ENCODE measurements at places on chromosomes 11 and 22.

- peak overlapping the region; percentile 3 for H3K27ac ChIP-seq
- peaks cover 3% of the 10 kb centered on the region for H3K36me3 ChIP-seq
- peak overlapping the region; percentile 55 for H3K4me3 ChIP-seq
- H3K4me1 ChIP-seq, result peaks cover 16% of the 10 kb centered on the region
- no peaks in the 10 kb centered on the region for H3K27me3 ChIP-seq
Observed at GRCh38 chr22:17476838-17477237, 86.5 kb upstream of the SLC25A18 start.

DNA sequence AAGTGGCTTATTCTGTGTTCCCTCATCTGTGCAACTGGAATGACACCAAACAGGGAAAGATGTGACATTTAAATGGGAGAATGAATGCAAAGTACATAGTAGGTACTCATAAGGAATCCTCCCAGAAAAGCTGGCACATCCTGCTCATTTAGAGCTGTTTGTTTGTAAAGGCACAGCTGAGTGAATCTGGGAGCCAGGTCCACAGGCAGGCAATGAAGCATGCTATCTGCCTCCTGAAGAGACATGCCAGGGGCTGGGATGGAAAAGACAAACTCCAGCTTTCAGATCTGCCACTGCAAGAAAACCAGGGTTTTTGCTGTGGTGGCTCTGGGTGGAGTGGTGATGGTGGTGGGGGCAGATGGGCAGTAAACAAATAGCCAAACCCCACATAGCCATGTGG, 150.1 kb downstream of the TENM4 start:
- peaks cover 7% of the 10 kb centered on the region for H3K36me3 ChIP-seq
- no peak for DNase-seq
- H3K4me3 ChIP-seq, result no peak overlapping the region
- H3K27me3 ChIP-seq, result no peaks in the 10 kb centered on the region
- no peak overlapping the region for H3K27ac ChIP-seq

DNA sequence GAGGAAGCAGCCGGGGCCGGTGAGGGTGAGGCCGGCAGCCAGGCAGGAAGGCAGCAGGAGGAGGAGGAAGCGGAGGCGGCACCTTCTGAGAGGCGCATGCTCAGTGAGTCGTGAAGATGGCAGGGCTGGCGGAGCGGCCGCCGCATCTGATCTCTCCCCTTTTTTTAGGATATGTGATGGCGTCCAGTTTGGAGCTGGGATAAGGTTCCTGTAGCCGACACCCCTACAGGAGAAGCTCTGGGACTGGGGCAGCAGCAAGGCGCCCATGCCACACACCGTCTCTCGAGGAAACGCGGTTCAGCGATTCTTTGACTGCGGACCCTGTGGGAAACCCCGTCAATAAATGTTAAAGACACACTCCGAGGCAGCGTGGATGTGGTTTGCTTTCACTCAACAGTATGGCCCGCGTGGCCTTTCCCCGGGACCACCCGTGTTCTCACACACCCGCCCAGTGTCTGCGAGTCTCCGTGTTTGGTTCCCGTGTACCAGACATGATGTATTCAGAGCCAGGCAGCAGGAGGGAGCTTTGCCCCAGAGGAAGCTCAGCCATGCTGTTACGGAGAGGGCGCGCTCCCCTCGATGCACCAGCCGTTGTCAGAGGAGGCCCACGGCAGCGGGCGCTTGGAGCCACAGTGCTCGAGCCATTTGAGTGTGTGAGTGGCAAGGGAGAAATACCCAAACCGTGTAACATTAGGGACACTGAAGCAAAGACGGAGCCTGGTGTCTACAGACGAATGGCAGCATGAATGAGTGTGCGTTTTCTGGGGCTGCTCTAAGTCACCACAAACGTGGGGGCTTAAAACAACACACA, 27.7 kb upstream of the PARVB start:
- no peak overlapping the region for H3K4me3 ChIP-seq
- H3K27me3 ChIP-seq, result no peaks in the 10 kb centered on the region
- H3K27ac ChIP-seq, result no peak overlapping the region
- H3K4me1 ChIP-seq, result peaks cover 7% of the 10 kb centered on the region
- DNase-seq, result no peak
- H3K36me3 ChIP-seq, result peaks cover 47% of the 10 kb centered on the region

DNA sequence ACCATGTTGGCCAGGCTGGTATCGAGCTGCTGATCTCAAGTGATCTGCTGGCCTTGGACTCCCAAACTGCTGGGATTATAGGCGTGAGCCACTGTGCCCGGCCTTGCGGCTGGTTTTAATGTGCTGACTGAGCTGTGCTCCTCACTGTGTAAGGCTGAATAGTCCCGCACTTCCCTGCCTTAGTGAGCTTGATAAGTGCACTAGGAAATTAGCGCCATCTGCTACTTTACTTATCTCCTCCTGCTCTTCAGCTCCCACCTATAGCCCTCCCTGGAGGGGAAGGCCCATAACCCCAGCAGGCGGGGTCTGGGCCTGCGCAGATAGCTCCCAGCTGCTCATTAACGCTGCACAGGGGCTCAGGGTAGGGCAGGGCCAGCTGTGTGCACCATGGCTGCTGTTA, 49.4 kb downstream of the CLMP start:
- no peaks in the 10 kb centered on the region for H3K36me3 ChIP-seq
- H3K4me1 ChIP-seq, result peaks cover 7% of the 10 kb centered on the region
- H3K27ac ChIP-seq, result no peak overlapping the region
- DNase-seq, result no peak
- no peak overlapping the region for H3K4me3 ChIP-seq

DNA sequence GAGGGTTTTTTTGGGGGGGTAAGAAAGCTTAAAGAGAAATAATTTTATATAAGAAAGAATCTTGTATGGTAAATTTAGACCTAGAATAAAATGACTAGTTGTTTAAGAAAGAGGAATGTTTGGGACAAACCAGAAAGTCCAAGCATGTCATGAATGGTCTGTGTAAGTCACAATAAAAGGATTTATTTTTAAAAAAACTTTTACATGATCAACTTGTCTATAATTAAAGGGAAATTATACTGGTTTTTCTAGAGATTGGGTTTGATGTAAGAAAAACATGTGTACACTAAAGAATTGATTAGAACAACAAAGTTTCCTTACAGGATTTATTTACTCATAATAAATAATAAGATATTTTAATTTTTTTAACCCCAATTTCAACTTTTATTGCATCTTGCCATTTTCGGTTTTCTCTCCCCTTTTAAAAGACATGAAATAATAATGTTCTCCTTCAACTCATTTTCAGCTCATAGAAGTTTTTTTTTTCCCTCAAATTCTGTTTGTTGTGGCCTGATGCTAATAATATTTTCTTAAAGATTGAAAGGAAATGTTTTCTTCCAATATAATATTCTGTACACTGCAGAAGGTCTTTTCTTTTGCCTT, 35.4 kb upstream of the INCENP start:
- H3K27ac ChIP-seq, result no peak overlapping the region
- H3K4me3 ChIP-seq, result no peak overlapping the region
- no peaks in the 10 kb centered on the region for H3K4me1 ChIP-seq
- H3K27me3 ChIP-seq, result no peaks in the 10 kb centered on the region
- peaks cover 4% of the 10 kb centered on the region for H3K36me3 ChIP-seq

DNA sequence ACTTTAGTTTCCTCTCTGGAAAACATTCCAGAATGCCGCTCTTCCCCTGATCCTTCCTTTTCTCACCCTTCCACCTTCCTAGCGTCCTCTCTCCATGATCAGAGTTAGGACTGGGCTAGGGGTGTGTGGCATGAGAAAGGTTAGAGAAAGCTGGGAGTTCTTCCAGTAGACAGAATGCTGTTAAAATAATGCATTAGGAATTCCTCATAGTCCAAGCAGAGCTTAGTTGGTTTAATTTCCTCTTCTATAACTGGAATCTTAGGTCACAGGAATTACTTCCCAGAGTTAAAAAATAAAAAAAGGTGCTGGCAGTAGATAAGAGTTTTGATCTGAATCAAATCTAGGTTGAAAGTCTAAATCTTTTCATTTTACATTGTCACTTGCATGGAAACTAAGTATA, 37.2 kb upstream of the ADORA2A start:
- DNase-seq, result no peak
- H3K4me1 ChIP-seq, result peaks cover 43% of the 10 kb centered on the region
- peaks cover 13% of the 10 kb centered on the region for H3K36me3 ChIP-seq
- H3K27ac ChIP-seq, result peak overlapping the region; percentile 71
- H3K4me3 ChIP-seq, result no peak overlapping the region

All from mesothelial cell of epicardium (in vitro differentiated cells).